Activated CD8-positive, alpha-beta memory T cell treated with anti-CD3 and anti-CD28 coated beads for 1 hour (primary cell): ENCODE measurements at places on chromosomes 1 and 21.

GRCh38 chr1:98546319-98546718 is 115.2 kb upstream of the SNX7 start:
- no peak for DNase-seq

- no peak for DNase-seq
These were observed 307.1 kb downstream of the CTH start for GRCh38 chr1:70718086-70718630.

DNA sequence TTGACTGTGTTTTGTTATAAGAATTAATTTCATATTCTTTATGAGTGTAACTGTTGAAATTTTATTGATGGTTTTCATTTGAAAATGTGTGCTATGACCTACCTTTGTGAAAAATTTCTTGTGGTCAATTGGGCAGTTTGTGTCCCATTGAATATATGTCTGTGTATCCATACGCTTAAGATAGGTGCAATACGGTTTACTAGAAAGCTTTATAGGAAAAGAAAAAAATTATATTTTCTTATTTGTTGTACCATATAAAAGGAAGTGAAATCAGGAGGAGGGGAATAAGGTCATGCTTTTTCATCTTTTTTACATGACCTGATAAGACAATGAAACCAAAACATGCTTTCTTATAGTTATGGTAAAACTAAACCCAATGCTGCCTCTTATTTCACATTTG is 807.7 kb downstream of the USP25 start:
- no peak for DNase-seq

DNA sequence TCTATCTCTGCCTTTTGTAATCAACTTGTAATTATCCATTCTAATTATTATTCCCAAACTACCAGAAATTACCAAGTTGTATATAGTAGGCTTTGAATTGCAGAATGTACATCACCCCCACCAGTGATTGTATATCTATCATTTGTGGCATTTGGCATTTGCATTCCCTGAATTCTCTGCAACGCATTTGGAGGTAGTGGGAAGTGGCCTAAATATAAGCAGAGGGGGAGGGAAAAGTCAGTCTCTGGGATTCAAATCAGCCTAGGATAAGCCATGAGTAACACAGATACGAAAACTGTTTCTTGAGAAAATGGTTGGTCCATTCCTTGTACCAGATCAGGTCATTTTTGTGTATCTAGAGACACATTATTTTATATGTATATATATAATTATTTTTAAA is 20.7 kb downstream of the DDX20 start:
- no peak for DNase-seq
